ENCODE measurements at places on chromosomes 1 and 21.

DNA sequence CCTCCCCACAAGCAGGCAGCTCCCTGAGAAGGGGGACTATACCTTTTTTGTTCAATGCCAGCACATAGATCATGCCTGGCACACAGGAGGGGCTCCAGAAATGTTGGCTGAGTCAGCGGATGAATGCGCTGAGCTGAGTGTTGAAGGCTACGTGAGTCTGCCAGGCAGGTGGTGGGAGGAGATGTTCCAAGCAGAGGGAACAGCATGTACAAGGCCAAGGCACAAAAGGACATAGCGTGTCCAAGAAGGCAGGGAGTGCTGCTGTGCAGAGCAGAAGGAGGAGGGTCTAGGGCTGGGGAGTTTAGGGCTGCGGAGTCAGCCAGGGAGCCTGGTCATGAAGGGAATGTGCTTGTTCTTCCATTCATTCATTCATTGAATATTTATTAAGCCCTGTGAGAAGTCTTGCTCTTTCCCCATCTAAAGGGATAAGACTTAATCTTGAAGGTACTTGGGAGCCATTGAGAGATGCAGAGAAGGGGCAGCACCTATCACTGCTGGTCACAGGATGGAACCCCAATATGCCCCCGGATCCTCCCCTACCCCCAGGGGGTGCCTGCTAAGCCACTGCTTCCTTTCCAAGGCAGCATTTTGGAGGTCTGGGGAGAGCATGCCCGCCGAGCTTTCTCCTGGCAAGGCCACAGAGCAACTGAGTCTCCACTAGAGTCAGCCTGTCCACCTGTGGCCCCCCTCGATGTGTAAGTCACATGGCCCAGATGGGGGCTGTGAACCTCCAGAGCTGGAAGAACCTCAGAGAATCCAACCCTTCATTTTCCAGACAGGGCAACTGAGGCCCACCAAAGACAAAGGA lies 31.2 kb upstream of the LAPTM5 start:
- no peak for DNase-seq
- no peak overlapping the region for H3K4me3 ChIP-seq
- peaks cover 13% of the 10 kb centered on the region for H3K27me3 ChIP-seq
- no peaks in the 10 kb centered on the region for H3K36me3 ChIP-seq
- H3K27ac ChIP-seq = no peak overlapping the region

- H3K27me3 ChIP-seq = no peaks in the 10 kb centered on the region
- no peak for DNase-seq
- no peak overlapping the region for H3K4me3 ChIP-seq
- H3K27ac ChIP-seq = no peak overlapping the region
- no peaks in the 10 kb centered on the region for H3K4me1 ChIP-seq
- H3K36me3 ChIP-seq = no peaks in the 10 kb centered on the region
Measured at GRCh38 chr1:151915061-151915686, 5.9 kb upstream of the THEM4 start.

- H3K4me1 ChIP-seq = no peaks in the 10 kb centered on the region
- H3K27ac ChIP-seq = no peak overlapping the region
- peaks cover 2% of the 10 kb centered on the region for H3K27me3 ChIP-seq
- no peak for DNase-seq
Measured at GRCh38 chr1:115262886-115263285, 75.2 kb downstream of the NGF start.

DNA sequence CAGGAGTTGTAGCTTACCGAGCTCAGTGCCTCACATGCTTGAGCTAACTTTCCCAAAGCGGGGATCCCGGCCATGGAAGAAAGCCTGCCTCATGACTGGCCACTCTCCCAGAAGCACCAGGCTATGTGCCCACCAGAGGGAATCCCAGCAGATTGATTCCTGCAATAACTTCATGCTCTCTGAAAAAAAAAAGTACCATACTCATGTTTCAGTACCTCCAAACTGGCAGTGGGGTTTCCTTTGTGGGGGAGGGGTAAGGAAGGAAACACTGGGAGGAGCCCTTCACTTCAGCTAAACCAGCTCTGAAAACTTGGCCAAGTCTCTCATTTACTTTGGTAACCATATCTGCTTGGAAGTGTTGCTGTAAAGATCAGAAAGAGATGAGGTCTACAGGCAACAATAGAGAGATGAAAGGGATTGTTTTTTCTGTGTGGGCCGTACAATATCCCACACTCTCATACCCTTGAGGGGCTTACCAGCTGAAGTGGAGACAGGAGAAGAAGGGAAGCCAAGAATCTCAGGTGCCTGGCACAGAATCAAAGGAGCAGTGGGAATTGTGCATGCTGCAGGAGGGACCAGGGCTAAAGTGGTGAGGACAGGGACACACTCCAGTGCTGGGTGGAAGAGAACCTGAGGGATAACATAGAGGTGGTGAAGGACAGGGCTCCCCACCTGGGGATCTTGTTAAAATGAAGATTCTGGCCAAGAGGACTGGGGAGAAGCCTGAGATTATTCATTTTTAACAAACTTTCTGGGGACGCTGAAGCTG lies 42.4 kb upstream of the TACSTD2 start:
- H3K4me1 ChIP-seq = no peaks in the 10 kb centered on the region
- H3K27me3 ChIP-seq = no peaks in the 10 kb centered on the region
- H3K4me3 ChIP-seq = no peak overlapping the region
- no peaks in the 10 kb centered on the region for H3K36me3 ChIP-seq

DNA sequence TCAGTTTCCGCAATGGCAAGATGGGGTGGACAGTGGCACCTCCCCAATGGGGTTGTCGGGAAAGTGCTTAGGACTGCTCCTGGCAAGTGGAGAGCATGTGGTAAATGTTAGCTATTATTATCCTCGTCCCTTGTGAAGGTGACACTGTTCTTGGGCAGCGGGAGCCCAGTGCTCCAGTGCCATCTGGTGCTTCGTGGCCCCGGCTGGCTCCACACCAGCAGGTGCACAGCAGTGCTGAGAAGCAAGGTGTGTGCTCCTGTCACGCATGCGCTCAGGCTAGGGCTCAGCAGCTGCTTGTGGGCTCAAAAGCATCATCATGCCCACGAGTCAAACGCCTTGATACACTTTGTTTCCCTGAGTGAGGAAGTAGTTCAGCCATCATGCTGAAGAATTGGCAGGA lies 24.9 kb upstream of the KCNC4 start:
- H3K27ac ChIP-seq = no peak overlapping the region
- no peak for DNase-seq
- no peak overlapping the region for H3K4me3 ChIP-seq
- no peaks in the 10 kb centered on the region for H3K36me3 ChIP-seq
- H3K4me1 ChIP-seq = no peaks in the 10 kb centered on the region

DNA sequence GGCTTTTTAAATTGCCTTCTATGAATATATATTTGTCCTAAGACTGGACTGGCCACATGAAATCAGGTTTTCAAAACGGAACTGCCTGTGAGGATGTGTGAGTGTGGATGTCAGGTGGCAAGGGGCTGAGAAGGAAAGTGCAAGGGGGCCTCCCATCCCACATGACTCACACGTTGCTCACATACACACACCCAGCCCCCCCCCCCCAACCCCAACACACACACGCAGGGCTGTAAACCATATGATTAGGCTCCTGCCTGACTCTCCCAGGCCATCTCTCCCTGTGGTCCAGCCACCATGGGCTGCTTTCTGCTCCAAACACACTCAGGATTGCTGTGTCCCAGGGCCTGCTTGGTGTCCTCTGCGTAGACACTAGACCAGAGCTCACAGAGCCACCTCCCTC lies 22.4 kb downstream of the DEGS1 start:
- peak; percentile 85 for DNase-seq
- H3K4me1 ChIP-seq = peaks cover 43% of the 10 kb centered on the region
- no peak overlapping the region for H3K4me3 ChIP-seq
- peaks cover 4% of the 10 kb centered on the region for H3K36me3 ChIP-seq

- no peak overlapping the region for H3K4me3 ChIP-seq
- no peaks in the 10 kb centered on the region for H3K27me3 ChIP-seq
- DNase-seq = no peak
- H3K4me1 ChIP-seq = peaks cover 14% of the 10 kb centered on the region
- H3K27ac ChIP-seq = no peak overlapping the region
Measured at GRCh38 chr1:1311107-1312104, 3.0 kb downstream of the PUSL1 start.

- no peak overlapping the region for H3K4me3 ChIP-seq
- H3K27ac ChIP-seq = peak overlapping the region; percentile 32
- no peaks in the 10 kb centered on the region for H3K27me3 ChIP-seq
- no peaks in the 10 kb centered on the region for H3K36me3 ChIP-seq
Measured at GRCh38 chr1:21939650-21940374, 2.7 kb upstream of the HSPG2 start.

DNA sequence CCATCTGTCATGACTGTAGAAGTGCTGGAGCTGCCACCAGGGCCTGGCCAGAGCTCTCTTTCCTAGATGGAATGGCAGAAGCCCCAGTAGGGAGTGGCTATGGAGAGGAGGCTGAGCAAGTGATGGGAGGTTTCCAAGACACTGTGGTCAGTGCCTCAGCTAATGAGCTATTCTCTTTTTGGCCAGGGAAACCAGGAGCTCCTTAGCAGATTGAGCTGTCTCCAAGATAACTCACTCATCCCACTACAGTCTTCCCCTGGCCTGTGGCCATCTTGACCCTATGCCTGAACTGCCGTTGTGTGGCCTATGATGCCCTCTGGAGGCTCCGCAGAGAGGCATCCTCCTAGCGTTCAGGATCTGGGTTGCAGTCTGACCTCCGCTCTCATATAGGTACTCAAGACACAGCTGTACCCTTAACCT lies 60.5 kb downstream of the ERI3 start:
- no peak overlapping the region for H3K27ac ChIP-seq
- peak; percentile 67 for DNase-seq
- H3K36me3 ChIP-seq = no peaks in the 10 kb centered on the region
- no peaks in the 10 kb centered on the region for H3K27me3 ChIP-seq

- DNase-seq = peak; percentile 64
- no peaks in the 10 kb centered on the region for H3K27me3 ChIP-seq
- no peak overlapping the region for H3K4me3 ChIP-seq
- no peaks in the 10 kb centered on the region for H3K4me1 ChIP-seq
- no peaks in the 10 kb centered on the region for H3K36me3 ChIP-seq
Measured at GRCh38 chr1:200535605-200536004, 84.9 kb downstream of the KIF14 start.

GRCh38 chr1:1873186-1873585 lies 17.7 kb downstream of the GNB1 start:
- no peaks in the 10 kb centered on the region for H3K27me3 ChIP-seq
- H3K36me3 ChIP-seq = peaks cover 59% of the 10 kb centered on the region
- peak; percentile 90 for DNase-seq

- peaks cover 2% of the 10 kb centered on the region for H3K27me3 ChIP-seq
- H3K27ac ChIP-seq = peak overlapping the region; percentile 39
- H3K4me3 ChIP-seq = peak overlapping the region; percentile 43
- no peaks in the 10 kb centered on the region for H3K36me3 ChIP-seq
Measured at GRCh38 chr1:227317011-227317451, 1.3 kb downstream of the CDC42BPA start.

- H3K4me1 ChIP-seq = no peaks in the 10 kb centered on the region
- no peaks in the 10 kb centered on the region for H3K27me3 ChIP-seq
- peaks cover 19% of the 10 kb centered on the region for H3K36me3 ChIP-seq
- DNase-seq = no peak
- no peak overlapping the region for H3K27ac ChIP-seq
Measured at GRCh38 chr1:61392409-61393242, 310.3 kb downstream of the NFIA start.

- DNase-seq = no peak
- no peaks in the 10 kb centered on the region for H3K4me1 ChIP-seq
- no peak overlapping the region for H3K27ac ChIP-seq
- no peak overlapping the region for H3K4me3 ChIP-seq
- peaks cover 8% of the 10 kb centered on the region for H3K36me3 ChIP-seq
Measured at GRCh38 chr1:33180226-33180910, 1.5 kb downstream of the TRIM62 start.

DNA sequence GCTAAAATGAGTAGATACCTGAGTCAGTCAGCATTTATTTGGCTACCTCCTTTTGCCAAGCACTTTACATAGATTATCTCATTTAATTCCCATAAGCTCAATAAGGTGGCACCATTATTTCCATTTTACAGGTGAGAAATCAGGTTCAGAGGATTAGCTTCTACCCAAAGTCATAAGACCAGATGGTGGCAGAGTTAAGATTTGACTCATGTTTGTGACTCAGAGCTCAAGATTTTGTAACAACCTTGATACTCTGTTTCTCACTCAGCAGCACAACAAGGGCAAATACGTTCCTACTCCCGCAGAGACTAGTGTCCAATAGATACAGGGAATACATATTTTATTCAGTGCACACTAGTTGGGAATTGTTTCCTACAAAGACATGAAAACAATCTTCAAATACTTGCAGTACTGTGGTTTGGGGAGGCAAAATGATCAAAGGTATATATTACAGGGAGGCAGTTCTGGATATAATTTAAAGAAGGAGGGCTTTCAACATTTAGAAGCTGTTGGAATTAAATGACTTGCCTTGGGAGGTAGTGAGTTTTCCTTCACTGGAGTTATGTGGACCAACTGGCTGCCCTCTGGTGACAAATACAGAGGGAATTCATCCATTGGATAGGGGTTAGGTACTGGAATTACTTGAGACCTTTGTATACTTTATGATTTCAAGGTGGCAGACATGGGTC lies 3.6 kb downstream of the LEPR start:
- H3K27ac ChIP-seq = no peak overlapping the region
- H3K36me3 ChIP-seq = peaks cover 14% of the 10 kb centered on the region
- H3K27me3 ChIP-seq = no peaks in the 10 kb centered on the region

GRCh38 chr1:54329312-54330003 lies 76.7 kb downstream of the SSBP3 start:
- DNase-seq = peak; percentile 28
- H3K4me3 ChIP-seq = no peak overlapping the region
- H3K27ac ChIP-seq = no peak overlapping the region
- H3K4me1 ChIP-seq = peaks cover 11% of the 10 kb centered on the region

DNA sequence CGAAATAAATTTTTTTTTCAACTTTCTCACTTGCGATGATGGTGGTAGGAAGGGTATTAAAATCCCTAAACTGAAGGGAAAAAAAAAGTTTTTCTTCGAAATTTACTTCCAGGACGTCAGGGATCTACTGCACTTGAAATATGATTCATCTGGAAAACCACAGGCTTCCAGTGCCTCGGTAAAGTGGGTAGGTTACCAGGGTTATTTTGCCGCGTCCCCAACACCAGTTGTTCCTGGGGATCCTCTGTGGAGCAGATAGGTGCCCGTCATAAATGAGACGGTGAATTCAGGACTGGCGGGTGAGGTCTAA lies 773 bp downstream of the RABIF start:
- H3K4me3 ChIP-seq = peak overlapping the region; percentile 70
- peaks cover 5% of the 10 kb centered on the region for H3K4me1 ChIP-seq
- no peaks in the 10 kb centered on the region for H3K27me3 ChIP-seq
- H3K27ac ChIP-seq = peak overlapping the region; percentile 96

- H3K27ac ChIP-seq = no peak overlapping the region
- no peaks in the 10 kb centered on the region for H3K27me3 ChIP-seq
- no peak overlapping the region for H3K4me3 ChIP-seq
- peaks cover 4% of the 10 kb centered on the region for H3K4me1 ChIP-seq
- H3K36me3 ChIP-seq = no peaks in the 10 kb centered on the region
- no peak for DNase-seq
Measured at GRCh38 chr1:236303675-236304074, 21.9 kb upstream of the ERO1B start.

- H3K27me3 ChIP-seq = no peaks in the 10 kb centered on the region
- DNase-seq = no peak
- no peaks in the 10 kb centered on the region for H3K36me3 ChIP-seq
- H3K27ac ChIP-seq = no peak overlapping the region
Measured at GRCh38 chr1:21497466-21498061, 11.7 kb upstream of the ALPL start.

GRCh38 chr1:222772996-222773379 lies 36.0 kb downstream of the FAM177B start:
- no peak for DNase-seq
- no peaks in the 10 kb centered on the region for H3K27me3 ChIP-seq
- H3K36me3 ChIP-seq = no peaks in the 10 kb centered on the region
- no peak overlapping the region for H3K4me3 ChIP-seq

All from small intestine (tissue), 16 donors.